ENCODE measurements at places on chromosomes 1 and 21. TPM values are rescaled to one million over a fixed set of nuclear protein-coding genes. Genes with fewer than 3 reads are reported as not detected.

GRCh38 chr1:30743584-30744059 is 14.0 kb downstream of the LAPTM5 start:
- DNase-seq, result no peak

Gene CIART
- not detected for total RNA-seq

GRCh38 chr1:100265562-100265930 is 470 bp upstream of the RTCA start:
- no peak for DNase-seq

DNA sequence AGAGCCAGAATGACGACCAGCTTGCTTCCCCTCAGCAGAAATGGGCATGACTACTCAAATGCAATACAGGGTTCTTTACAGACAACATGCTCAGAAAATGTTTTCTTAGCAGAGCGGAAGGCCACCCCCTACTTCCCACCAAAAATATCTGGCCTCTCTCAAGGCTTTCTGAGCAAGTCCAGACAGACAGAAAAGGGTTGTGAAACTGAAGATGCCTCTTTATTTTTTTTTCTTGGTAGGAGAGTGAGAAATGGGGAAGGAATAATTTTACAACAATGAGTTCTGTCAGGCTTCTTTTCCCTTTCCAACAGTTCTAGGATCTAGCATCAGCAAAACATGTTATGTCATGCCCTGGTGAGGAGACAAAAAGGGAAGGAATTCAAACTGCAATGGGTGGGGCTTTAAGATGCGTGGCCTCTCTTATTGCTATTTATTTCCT is 172.0 kb upstream of the CAMK1G start:
- DNase-seq, result no peak

DNA sequence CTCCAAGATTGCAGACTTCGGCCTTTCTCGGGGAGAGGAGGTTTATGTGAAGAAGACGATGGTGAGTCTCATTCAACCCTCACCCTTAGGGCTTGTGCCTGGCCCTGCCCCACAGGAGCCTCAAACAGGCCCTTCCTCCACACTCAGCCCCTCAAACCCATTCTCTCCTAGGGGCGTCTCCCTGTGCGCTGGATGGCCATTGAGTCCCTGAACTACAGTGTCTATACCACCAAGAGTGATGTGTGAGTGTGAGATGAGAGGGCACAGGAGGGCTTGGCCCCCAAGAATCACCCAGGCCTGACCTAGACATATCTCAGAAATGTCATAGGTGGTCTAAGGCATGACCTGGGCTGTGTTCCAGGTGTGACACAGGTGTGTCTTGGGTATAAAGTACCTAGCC is 18.3 kb upstream of the MPL start:
- no peak for DNase-seq

DNA sequence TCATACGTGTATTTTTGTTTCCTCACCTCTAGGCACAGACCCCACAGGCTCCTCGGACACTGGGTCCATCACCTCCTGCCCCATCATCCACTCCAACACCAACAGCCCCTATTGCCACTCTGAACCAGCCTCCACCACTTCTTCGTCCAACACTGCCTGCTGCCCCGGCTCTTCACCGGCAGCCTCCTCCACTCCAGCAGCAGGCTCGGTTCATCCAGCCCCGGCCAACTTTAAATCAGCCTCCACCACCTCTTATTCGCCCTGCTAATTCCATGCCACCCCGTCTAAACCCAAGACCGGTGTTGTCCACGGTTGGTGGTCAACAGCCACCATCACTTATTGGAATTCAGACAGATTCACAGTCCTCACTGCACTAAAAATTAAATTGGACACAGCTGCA is 13.2 kb upstream of the TRAF5 start:
- no peak for DNase-seq

Gene MYCL
- 0.25 TPM for total RNA-seq

- DNase-seq, result no peak
Observed at GRCh38 chr1:46131093-46131492, 1.3 kb downstream of the PIK3R3 start.

DNA sequence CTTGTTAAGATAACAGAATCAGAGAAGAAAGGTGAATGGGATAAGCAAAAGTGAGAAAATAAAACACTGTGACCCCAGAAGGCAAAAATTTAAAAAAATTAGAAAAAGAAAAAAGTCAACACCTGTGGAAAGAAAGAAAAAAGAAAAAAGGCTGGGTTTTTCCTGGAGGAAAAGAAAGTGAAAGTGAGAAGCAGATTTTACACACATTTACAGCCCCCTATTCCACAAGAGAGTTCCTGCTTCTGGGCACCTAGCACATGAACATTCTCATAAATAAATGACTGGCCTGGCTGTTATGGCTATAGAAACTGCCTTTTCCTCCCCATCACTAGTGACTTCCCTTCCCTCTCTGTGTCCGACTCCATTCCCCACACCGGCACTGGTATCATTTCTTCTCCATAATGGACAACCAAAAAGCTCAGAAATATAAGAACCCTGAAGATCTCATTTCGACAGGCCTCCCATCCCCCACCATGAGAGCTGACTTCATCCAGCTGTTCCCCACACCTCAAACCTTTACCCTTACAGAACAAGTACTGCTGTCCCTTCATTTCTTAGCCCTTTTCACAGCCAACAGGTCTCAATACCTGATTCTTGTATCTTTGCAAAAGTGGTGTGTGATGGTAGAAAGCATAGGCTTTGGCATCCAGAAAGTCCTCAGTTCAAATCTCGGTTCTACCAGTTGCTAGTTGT is 12.6 kb downstream of the MTF1 start:
- DNase-seq, result no peak

DNA sequence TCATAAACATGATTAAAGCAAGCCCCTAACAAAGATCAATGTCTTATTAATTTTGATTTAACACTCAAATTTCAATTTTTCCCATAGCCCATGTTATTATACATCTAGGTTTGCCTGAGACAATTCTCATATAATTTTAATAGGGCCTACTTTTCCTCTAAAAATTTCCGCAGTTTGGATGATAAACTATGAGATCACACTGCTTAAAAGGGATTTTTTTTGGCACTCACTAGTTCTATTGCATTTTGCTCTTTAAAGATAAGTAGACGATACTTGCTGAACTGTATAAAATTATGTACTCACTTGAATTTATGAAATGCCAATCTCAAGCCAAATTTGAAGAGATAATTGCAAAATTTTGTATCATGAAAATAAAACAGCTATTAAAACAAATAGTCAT is 480.4 kb upstream of the ZRANB2 start:
- no peak for DNase-seq
